ENCODE measurements at places on chromosomes 3 and 15. TPM values are rescaled to one million over a fixed set of nuclear protein-coding genes. Genes with fewer than 3 reads are reported as not detected.

PDZRN3 gene
- 72.3 TPM for total RNA-seq

TJP1 gene
- 145 TPM for total RNA-seq

SPINT1 gene
- 27.4 TPM for total RNA-seq

CYP1A1 gene
- total RNA-seq, result 0.55 TPM

Measured in camera-type eye (tissue), 1 donor.